ENCODE measurements at places on chromosomes 3 and 15.
A peak's percentile ranks its signal among the peaks of the same experiment; 100 is the strongest.

- DNase-seq: no peak
Observed at GRCh38 chr3:124322966-124323365, 331.0 kb upstream of the ROPN1 start.

- DNase-seq: no peak
Observed at GRCh38 chr3:177108648-177109047, 88.6 kb downstream of the TBL1XR1 start.

- DNase-seq: no peak
Observed at GRCh38 chr3:187830181-187830580, 84.9 kb upstream of the BCL6 start.

DNA sequence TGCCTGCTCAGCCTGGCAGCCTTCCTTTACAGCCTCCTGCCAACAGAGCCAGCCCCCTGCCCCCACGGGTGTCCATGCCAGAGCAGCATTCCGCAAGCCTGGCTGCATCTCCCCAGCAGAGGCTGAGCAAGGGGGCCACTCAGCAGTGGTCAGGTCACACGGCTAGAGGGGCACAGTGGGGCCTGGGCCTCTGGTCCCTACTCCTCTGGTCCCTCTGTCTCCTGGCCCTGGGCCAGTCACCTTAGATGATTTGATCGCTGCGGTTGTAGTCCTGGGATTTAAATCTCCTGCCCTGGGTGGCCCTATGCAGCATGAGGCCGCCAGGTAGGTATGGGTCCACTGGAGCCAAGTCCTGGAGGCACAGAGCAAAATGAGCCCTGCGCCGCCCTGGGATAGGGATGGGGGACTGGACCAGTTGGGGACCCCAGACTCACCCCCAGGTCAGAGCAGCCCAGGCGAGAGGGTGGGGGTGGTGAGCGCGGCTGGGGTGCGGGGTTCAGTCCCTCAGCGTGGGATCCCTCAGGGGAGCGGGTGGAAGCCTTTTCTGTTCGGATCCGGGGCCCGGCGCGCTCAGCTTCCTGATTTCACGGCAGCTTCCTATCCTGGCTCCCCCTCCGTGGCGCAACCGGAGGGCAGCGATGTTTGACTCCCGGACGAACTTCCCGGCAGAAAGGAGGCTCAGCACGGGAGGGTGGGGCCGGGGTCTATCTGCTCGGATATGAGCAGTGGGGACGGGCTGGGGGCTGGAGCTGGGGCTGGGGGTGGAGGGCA, at the start of gene ZBTB47:
Gene ZBTB47 (plus strand): TSS at position 138 of the 771 bp plus-strand sequence. CDS start 4,659 bp downstream, outside the sequence.
- peak; percentile 79 for DNase-seq

DNA sequence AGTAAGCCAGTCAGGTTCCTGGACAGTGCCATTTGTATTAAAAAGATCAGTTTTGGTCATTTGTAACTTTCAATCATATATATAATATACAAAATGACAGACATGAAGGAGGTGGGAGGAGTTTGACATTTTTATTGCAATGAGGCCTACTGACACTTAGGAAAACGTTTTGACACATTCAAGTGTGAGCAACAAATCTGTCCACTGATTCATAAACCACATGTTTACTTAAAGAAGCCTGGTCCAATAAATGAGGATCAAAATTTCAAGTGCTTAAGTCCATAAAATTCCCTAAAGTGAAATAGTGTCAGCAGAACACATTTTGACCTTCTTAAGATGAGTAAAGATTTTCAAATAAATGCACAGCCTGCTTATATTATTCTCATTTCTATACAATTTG, 137.3 kb downstream of the MECOM start:
- no peak for DNase-seq

DNA sequence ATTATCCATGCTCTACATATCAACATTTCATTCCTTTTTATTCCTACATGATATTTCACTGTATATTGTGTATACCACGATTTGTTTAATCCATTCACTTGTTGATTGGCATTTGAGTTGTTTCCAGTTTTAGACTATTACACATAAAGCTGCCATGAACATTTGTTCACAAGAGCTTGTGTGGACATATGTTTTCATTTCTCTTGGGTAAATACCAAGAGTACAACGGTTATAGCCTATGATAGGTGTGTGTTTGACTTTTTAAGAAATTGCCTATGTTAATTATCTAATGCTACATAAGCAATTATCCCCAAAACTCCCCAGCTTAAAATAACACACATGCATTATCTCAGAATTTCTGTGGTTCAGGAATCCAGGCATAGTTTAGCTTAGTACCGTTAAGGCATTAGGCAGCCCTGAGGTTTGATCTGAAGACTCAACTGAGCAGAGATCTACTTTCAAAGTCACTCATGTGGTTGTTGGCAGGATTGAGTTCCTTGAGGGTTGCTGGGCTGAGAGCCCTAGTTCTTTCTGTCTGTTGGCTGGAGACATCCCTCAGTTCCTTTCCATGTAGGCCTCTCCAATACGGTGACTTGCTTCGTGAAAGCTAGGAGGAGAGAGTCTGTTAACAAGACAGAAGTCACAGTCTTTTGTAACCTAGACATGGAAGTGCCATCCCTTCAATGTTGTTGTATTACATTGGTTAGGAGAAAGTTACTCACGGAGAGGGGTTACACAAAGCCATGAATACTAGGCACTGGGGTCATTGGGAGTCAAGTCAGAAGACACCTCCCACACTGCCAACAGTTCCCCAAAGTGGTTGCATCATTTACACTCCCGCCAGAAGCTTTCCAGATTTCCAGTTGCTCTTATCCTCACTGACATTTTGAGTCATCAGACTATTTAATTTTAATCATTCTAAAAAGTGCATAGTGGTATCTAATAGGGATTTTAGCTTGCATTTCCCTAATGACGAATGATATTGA, 21.0 kb upstream of the PCSK6 start:
- no peak for DNase-seq

DNA sequence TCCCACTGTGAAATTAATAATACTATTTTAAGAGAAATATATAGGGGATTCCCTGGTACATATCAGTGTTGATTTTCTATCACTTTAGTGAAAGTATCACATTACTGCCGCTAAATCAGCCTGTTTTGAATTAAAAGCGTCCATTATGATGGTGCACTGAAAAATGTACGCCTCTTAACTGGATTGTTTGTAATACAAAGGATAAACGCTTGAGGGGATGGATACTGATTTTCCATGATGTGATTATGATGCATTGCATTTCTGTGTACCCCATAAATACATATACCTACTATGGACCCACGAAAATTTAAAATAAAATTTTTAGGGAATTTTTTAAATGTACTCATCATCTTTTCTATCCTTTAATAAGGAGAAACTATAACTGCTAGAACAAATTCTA, 478.6 kb downstream of the MAGI1 start:
- no peak for DNase-seq

GRCh38 chr3:186931532-186932280, 1.4 kb downstream of the ST6GAL1 start:
- DNase-seq: peak; percentile 44

- DNase-seq: no peak
Observed at GRCh38 chr15:95684126-95684525, 646.4 kb upstream of the NR2F2 start.

GRCh38 chr3:150528354-150528797, 17.9 kb downstream of the SERP1 start:
- peak; percentile 51 for DNase-seq

DNA sequence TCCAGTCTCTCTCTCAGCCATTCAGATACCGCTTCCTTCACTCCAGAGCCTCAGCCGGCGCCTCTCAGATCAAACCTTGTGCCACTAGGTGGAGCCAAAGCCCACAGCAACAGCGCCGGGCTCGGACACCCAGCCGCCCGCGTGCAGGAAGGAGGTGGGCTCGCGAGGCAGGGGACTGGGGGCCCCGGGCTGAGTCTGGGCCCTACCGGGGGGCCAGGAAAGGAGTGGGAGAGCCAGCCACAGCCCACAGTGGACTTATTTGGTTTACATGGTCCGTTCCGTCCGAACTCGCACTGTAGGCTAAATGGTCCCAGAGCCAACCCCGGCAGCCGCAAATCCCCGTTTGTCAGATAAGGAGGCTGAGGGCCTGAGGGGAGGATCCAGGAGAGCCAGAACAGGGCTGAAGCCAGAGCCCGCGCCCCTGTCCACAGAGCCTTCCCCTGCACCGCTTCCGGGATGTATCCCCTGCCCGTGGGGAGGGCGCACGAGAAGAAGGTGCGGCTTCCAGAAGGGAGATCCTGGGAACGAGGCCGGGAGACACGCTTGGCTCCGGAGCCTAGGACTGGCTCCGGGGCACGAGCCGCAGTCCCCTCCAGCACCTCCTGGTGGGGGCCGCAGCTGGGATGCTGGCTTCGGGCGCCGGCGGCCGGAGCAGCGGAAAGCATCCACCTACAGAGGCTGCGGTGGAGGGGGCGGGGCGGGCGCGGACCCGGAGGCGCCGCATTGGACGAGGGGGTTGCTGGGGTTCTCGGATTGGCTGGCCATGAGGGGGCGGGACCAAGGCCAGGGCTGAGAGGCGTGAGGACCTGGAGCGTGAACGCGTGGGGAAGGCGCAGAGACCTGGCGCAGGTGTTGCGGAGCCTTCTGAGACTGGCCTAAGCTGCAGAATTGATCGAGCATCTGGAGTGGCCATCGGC, 6.5 kb upstream of the CYP11A1 start:
- DNase-seq: peak; percentile 94

GRCh38 chr15:51739061-51739712, 1.7 kb upstream of the LYSMD2 start:
- no peak for DNase-seq

GRCh38 chr3:98012979-98013378, 22.1 kb downstream of the GABRR3 start:
- DNase-seq: peak; percentile 65

DNA sequence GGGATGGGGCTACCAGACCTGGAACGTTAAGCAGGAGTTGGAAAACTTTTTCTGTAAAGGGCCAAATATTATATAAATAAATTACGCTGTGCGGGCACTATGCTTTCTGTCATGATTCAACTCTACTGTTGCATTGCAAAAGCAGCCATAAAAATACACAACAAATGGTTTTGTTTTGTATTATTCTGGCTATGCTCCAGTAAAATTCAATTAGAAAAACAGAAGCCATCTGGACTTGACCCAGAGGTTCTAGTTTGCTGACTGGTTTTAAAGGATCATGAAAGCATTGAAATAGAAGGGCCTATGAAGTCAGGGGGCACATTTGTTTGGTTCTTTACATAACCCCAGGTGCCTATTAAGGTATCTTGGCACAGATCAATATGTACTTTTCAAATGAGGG, 647.4 kb upstream of the LMCD1 start:
- no peak for DNase-seq

GRCh38 chr15:72060687-72061250, 57.2 kb downstream of the MYO9A start:
- no peak for DNase-seq

DNA sequence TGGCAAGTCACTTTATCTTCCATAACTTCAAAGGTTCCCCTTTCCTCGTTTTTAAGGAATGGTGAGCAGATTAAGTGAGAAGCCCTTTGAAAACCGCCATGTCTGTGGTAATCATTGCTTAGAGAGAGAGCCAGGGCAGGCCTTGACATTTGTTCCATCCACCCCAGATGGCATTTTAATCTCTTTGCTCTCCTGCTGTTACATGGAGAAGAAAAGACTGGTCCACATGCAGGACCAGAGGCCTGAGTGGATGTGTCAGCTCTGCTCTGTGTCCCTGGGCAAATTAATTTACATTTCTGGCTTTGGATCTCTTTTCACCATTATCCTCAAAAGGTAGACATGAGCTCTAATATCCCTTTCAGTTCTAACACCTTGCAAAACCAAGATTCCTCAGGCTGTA, 157.3 kb upstream of the LPP start:
- DNase-seq: no peak

DNA sequence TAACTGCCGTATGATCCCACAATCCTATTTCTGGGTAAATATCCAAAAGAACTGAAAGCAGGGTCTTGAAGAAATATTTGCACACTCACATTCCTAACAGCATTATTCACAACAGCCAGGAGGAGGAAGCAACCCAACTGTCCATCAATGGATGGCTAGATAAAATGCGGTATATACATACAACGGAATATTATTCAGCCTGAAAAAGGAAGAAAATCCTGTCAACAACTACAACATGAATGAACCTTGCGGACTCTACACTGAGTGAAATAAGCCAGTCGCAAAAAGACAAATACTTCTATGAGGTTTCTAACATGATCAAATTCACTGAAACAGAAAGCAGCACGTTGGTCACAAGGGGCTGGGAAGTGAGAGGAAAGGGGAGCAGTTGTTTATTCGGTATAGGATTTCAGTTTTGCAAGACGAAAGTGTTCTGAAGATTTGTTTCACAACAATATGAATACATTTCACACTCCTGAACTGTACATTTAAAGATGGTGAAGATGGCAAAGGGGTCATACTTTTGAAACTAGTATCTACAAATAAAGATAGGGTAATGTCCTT, 6.2 kb downstream of the DLG1 start:
- no peak for DNase-seq

GRCh38 chr15:88428805-88429605, 38.2 kb downstream of the MRPL46 start:
- DNase-seq: no peak

DNA sequence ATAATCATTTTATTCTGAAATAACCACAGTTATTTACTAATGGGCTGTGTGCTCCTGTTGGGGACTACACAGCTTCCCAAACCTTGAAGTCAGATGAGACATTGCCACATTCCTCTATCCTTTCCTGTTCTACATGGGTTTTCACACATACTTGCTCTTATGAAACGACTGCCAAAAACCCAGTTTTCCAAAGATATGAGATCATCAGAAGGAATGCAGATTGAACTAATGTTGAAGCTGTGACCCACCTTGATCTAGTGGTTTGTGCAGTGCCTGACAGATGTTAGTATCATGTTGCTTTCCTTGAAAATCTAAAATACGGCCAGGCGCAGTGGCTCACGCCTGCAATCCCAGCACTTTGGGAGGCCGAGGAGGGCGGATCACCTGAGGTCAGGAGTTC, 144.6 kb downstream of the VGLL4 start:
- peak; percentile 90 for DNase-seq

- DNase-seq: no peak
Observed at GRCh38 chr3:79960594-79960993, 192.8 kb upstream of the ROBO1 start.

DNA sequence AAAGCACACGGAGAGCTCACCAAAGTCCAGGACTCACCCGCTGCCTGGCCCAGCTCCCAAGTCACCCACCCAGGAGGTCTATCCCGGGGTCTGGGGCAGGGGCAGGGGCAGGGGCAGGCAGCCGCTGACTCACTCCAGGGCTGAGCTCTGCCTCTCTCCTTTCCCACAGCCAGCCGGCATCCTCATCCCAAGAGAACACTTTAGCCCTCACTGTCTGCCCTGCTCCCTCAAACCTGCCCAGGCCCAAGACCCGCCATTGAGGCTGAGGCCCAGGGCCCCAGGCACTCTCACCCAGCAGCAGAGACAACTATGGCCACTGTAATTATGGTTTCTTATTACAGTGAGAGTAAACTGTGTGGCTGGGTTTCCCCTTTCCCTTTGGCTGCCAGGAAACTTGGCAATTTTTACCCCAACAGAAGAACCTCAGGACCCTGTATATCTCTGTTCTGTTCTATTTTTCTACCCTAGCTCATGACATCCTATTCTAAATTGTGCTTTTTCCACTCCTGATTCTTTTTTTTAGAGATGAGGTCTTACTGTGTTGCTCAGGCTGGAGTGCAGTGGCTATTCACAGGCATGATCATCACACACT, 53.0 kb downstream of the IQSEC1 start:
- DNase-seq: no peak

- no peak for DNase-seq
Observed at GRCh38 chr3:148625991-148626390, 71.7 kb upstream of the AGTR1 start.
